ENCODE measurements at places on chromosomes 2 and 18.

DNA sequence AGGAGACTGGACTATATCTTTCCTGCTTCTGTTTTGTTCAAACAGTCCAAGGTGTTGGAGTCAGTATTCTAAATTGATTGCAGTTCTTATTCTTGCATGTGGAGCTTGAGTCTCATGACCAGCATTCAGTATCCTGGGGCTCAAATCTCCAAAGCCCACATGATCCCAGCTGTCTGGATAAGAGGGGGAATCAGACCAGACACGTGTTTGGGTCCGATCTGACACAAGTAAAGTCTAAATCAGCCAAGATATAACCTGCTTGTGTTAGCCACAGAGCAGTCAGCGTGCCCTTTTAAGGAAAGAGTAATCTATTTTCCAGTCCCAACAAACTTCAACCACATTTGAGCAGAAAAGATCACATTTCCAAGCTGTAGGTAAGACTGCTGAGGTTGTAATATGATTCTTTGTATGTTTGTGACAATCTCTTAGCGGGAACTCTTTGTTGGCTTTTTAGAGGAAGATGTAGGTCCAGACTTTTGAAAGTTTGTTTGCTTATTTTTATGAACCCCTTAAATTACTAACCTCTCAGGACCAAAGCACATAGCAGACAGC, 334.6 kb downstream of the SLC4A3 start:
- DNase-seq, result no peak

DNA sequence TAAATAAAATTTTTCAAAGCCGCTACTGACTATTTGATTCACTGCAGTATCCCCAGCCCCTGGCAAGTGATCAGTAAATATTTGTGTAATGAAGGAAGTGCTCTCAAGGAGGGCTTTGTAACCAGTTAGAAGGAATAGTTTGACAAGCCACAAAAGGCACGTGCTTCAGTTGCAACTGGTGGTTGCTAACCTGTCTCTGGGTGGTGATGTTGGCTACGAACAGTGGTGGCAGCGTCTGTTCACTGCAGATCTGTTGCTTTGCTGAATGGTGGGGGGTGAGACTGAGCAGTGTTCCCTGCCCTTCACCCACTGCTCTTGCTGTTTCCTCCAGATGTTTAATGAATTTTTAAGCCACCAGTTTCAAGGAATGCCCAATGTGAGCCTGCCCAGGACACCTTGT, 73.9 kb upstream of the SIX2 start:
- DNase-seq, result no peak

DNA sequence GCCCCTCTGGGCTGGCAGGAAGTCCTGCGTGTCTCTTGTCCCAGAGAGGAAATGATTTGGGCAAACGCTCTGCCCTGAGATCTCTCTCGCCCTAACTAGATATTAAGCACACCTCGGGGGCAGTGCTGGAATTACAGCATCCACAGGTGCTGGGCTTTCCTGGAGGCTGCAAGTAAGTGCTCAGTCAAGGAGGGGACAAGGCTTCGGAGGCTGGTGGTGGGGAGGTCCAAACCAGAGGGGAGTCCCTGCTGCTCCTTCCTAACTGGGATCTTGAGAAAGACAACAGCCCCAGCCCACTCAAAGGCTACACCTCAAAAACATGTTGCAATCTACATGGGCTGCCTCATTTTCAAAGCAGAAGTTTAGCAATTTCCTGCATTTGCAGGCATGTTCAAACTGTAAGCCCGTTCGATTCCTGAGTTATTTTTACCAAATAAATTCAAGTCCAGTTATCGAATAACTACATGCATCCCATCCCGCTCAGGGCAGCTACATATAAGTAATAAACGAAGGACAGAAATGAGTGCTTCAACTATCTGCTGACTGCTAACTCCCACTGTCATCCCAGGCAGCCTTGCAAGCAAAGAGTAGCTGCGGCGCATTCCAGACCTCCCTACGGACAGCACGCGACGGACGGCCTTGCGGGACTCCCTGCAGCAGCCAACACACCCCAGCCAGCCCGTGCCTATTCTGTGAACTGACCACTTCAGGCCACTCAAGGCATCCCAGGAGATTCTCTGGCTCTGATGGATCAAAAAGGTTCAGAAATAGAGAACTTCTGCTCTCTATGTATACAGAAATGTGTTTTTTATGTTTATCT, 27.5 kb downstream of the ZNF516 start:
- DNase-seq, result no peak

GRCh38 chr2:20164061-20164733, 60.7 kb downstream of the SDC1 start:
- DNase-seq, result no peak

GRCh38 chr2:221465776-221466175, 106.3 kb downstream of the EPHA4 start:
- DNase-seq, result no peak

DNA sequence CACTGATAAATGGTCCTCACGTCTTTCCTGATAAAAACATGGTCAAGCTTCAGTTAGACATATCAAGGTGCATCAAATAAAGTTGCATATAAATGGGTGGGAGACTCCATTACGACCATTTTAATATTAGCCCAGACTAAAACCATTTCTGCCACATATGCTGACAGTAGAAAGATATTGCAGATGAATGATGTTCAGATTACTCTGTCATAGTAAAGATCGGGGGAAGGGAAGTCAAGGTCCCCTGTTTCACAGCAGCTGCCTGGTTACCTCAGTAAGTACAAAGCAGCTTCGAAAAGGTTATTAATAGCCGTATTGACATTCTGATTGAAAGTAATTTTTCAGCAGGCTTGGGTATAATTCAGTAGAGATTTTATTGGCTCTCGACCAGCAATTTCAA, 927.7 kb upstream of the CDH2 start:
- DNase-seq, result no peak

All from stimulated activated CD8-positive, alpha-beta memory T cell treated with anti-CD3 and anti-CD28 coated beads, Interleukin-4, amount 100 ng/mL, for 1 hour (primary cell).